ENCODE measurements at places on chromosomes 4 and X.
A peak's percentile ranks its signal among the peaks of the same experiment; 100 is the strongest.

DNA sequence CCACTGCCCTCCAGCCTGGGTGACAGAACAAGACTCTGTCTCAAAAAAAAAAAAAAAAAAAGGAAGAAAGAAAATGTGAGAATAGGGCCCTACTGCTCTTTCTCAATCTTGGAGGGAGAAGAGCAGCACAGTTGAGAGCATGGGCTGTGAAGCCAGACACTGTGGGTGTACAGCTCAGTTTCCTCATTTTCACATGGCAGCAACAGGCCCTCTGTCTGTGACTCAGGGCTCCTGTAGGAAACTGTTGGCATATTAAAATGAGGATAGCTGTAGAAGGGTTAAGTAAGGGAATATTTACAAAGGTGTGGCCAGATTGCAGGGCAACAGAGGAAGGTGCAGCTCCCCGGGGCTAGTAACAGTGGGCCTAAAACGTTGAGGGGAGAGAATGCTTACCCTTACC is 3.4 kb downstream of the AKAP14 start:
- DNase-seq, result no peak

DNA sequence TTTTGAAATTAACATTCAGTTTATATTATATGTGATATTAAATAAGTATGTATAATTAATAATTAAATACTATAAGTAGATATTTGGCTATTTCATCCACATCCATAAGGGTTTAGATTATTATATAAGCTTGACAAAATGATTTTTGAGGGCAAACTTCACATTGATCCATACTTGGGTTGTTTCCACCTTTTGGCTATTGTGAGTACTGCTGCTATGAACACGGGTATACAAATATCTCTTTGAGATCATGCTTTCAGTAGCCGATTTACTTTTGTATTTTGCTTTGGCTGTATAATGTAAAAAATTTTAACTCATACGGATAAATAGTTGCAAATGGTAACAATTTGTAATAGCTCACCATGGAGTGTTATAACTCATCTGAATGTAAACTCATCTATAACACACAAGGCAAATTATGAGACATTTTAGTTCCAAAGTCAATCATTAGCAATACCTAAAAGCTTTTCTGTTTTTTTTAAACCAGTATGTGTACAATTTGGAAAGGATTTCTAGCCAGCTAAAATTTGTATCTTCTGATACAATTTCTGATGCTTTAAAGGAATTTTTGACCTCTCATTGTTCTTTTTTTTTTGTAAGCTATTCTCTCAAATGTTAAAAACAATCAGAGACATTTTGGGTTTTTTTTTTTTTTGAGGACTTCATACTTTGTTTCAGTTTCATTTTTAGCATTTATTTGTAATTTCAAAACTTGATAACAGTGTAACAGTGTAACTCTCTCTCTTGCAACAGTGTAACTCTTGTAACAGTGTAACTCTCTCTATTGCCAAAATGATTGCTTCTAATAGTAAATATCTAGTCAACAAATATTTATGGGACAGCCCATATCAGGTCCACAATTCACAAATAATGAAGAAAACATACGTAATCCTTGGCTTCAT is 51.8 kb upstream of the ARX start:
- DNase-seq, result no peak

DNA sequence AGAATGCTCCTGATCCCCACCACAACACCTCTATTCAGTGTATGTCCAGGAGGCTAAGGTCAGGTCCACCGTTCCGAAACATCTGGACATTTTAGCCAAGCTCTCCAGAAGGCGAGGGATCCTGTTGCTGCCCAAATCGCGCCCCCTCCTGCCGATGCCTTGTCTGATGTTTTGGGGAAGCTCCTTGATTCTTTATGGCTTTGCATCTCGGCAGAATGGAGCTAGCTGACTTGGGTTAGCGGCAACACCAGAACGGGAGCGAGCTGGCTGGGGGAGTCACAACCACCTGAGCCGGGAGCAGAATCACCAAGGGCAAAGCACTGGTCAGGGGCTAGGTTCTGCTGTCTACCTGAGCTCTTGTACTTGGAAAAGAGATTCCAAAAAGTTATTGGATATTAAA is 6.6 kb upstream of the POU3F4 start:
- peak; percentile 12 for DNase-seq

GRCh38 chr4:129998436-129999150 is 902.6 kb downstream of the C4orf33 start:
- DNase-seq, result no peak

GRCh38 chrX:21225643-21226042 is 148.6 kb upstream of the CNKSR2 start:
- no peak for DNase-seq
